Hematopoietic multipotent progenitor cell treated with erythropoietin and hydrocortisone succinate and interleukin-3 and kit ligand, for 6 days (in vitro differentiated cells): ENCODE measurements at places on chromosomes 7 and 10.

- no peak for DNase-seq
Observed at GRCh38 chr7:46909601-46910051, 672.3 kb downstream of the TNS3 start.

GRCh38 chr7:32535162-32535702, 39.9 kb downstream of the AVL9 start:
- DNase-seq: no peak

- no peak for DNase-seq
Observed at GRCh38 chr10:103835096-103836050, 20.0 kb downstream of the SH3PXD2A start.

GRCh38 chr7:92768501-92769393, 67.6 kb downstream of the CDK6 start:
- DNase-seq: no peak

DNA sequence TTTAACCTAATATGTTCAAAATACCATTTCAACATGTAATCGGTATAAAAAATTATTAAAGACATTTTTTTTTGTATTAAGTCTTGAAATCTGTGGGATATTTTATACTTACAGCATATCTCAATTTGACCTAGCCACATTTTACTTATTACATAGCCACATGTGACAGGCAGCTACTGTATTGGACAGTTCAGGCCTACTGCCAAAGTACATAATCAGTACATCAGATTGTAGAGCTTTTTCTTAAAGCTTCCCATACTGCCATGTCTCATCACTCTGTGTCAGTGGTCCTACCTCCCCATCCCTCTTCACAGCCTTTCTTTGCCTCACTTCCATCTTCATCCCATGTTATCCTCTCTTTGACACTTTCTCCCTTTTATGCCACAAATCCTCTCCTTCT, 43.0 kb downstream of the LOXL4 start:
- DNase-seq: peak; percentile 51

DNA sequence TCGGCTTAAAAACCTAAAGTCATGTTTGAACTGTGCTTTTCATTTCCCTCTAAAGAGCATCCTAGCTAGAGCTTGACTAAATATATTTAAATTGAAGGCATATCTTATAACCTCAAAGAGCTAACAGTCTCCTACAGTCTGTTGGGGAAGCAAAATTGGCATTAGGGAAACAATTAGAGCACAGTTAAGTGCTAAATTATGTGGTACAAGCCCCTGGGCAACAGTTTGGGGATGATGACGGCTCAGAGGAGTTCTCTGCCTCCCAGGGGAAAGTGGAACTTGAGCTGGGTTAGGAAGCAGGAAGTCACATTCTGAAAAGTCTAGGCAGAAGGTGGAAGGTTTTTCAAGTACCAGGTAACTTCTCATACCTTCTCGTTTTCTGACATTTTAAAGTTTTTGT, 18.6 kb upstream of the GOT1 start:
- DNase-seq: no peak

DNA sequence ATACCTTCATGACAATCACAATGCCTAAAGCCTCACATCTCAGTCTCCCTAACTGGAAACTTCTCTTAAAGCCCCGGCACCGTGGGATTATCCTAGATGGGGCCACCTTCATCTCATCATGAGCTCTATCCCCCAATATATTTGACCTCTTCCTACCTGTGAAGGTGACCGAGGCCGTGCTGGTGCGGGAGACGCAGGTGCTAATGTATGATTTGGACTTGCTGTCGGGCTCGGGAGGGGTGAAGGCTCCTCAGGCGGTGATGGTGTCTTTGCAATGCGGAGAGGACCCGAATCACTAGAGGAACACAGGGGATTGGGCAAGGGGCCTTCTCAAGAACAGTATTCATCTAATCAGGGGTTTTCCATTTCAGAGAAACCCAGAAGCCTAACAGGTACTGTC, 168.4 kb downstream of the AMPH start:
- DNase-seq: no peak

DNA sequence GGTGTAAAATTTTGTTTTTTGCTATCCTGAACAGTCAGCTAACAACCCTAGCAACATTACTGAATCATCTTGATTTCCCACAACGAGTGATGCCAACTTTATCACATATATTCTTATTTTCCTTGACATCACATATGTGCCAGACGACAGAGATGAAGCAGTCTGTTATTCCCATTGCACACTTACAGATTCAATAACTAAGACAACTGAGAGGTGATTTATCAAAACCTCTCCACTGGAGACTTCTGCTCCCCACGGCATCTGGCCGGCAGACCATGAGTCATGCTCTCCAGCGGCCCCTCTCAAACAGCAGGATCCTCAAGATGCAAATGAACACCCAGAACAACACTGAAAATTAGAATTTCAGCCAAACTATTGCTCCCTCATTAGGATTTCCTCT, 57.1 kb downstream of the AMPH start:
- DNase-seq: no peak

DNA sequence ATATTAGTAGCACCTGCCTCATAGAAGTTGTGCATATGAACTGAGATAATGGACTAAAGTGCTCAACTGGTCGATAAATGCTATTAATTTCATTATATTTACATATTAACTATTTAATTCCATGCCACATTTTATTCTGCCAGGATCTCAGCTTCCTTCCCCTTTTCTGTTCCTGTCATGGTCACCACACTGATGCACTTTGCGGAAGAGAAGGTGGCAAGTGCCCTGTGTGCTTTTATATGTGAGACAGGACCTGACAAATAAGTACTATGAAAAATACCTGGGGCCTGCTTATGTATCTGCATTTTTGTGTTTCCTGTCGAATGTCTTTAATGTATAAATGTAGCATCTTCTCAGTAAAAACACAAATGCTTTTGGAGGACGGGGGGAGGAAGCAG, 12.2 kb downstream of the ATP6V0E2 start:
- no peak for DNase-seq

DNA sequence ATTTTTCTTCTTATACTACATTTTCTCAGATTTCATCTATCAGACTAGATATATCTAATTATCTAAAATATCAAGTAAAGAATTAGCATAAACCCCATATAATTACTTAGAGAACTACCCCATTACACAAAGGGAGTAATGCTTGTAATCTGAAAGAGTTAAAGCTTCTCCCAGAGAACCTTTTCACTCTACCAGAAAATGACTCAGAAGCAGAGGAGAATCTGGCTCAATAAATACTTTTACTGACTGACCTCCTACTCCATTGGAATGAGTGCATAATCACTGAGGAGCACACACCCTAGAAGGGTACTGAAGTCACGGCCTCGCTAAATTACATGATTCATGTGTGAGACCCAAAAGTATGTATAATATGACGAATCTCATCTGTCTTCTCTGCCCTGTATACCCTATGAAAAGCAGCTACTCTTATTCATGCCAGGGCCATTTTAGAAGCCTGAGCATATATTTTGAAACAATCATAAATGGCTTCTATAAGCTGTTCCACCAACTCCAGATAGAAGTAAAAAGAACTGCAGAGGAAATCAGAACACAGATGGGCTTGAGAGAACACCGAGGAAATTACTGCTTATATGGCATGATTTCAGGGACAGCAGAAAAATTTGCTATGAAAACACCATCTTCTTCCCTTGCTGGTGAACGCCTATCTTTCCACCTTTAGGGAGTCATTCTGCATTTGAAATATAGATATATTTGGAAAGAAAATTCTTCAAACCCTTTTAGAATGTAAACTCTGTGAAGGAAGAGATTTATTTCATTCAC, 32.7 kb downstream of the DNMBP start:
- DNase-seq: no peak
